ENCODE measurements at places on chromosomes 4 and X.

GRCh38 chr4:18248611-18249010, 227.1 kb upstream of the LCORL start:
- DNase-seq: no peak

GRCh38 chr4:26171501-26171900, 149.3 kb upstream of the RBPJ start:
- DNase-seq: no peak

GRCh38 chr4:95183656-95184408, 364.9 kb downstream of the UNC5C start:
- DNase-seq: no peak

DNA sequence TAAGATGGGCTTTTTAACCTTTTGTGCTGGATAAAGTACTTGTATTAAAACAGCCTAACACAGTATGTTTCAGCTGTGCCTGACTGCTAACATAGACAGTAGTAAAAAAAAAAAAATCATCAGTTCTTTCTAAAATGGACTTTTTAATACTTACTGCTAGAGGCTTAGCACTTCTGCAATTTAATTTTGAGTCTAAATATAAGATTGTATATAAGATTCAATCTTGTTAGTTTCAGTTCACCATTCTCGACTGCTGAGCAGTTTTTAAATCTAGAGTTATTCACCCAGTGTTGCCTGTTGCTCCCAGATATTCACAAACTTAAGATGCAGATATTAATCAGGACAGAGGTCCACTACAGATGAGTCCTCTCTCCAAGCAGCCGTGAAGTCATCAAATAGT, 6.8 kb downstream of the PLA2G12A start:
- DNase-seq: no peak

- no peak for DNase-seq
Observed at GRCh38 chr4:159266981-159267868, 164.3 kb downstream of the RAPGEF2 start.

DNA sequence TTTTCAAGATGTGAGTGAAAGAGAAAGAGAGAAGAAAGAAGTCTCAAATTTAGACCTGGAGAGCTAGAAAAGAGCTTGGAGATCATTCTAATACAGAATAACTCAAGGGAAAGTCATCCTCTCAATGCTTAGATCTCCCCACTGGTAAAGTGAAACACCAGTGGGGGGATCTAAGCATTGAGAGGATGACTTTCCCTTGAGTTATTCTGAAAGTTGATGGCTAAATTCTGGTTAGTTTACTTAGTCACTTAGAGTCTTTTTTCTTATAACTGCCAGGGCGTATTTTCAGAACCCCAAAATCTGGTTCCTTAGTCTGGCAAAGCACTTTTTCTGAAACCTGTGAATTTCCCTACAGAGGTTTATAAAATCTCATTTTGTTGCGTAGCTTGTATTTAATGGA, 198.6 kb downstream of the ARHGAP24 start:
- no peak for DNase-seq

- DNase-seq: no peak
Observed at GRCh38 chr4:3115637-3116270, 41.3 kb downstream of the HTT start.

GRCh38 chrX:115584696-115585095, 23.7 kb downstream of the PLS3 start:
- peak; percentile 3 for DNase-seq

- DNase-seq: no peak
Observed at GRCh38 chrX:104105330-104106262, 6.7 kb upstream of the ZCCHC18 start.

DNA sequence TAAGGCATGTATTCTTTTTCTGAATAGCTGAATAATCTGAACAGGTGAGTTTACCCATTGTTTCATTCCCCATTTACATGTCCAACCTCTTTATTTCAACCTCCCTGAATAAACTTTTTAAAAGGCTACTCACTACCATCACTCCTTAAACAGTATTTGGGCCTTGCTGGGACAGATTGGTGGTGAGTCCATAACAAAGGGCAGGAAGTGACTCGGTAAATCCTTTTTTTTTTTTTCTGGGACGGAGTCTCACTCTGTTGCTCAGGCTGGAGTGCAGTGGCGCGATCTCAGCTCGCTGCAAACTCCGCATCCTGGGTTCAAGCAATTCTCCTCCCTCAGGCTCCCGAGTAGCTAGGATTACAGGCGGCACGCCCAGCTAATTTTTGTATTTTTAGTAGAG, 23.4 kb upstream of the SEC24B start:
- DNase-seq: no peak

DNA sequence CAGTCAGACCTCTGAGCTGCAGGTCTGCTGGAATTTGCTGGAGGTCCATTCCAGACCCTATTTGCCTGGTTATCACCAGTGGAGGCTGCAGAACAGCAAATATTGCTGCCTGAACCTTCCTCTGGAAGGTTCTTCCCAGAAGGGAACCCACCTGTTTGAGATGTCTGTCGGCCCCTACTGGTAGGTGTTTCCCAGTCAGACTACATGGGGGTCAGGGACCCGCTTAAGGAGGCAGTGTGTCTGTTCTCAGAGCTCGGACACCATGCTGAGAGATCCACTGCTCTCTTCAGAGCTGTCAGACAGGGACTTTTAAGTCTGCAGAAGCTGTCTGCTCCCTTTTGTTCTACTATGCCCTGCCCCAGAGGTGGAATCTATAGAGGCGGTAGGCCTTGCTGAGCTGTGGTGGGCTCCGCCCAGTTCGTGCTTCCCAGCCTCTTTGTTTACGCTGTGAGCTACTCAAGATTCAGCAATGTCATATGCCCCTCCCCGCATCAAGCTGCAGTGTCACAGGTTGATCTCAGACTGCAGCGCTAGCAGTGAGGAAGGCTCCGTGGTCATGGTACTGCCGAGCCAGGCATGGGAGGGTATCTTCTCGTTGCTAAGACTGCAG, 44.1 kb upstream of the KDR start:
- DNase-seq: no peak

GRCh38 chr4:46329118-46329976, 60.6 kb downstream of the GABRA2 start:
- DNase-seq: no peak

GRCh38 chrX:108097380-108097779, 5.8 kb downstream of the ATG4A start:
- no peak for DNase-seq

- no peak for DNase-seq
Observed at GRCh38 chrX:44480591-44480990, 62.1 kb downstream of the FUNDC1 start.

Data from inflammatory macrophage (primary cell).